Activated T-cell treated with anti-CD3 and anti-CD28 coated beads, Interleukin-2, amount 50 U/mL, for 72 hours (primary cell): ENCODE measurements at places on chromosomes 1 and 21.

- DNase-seq: peak; percentile 74
Observed at GRCh38 chr1:12434174-12434573, 183.8 kb downstream of the DHRS3 start.

DNA sequence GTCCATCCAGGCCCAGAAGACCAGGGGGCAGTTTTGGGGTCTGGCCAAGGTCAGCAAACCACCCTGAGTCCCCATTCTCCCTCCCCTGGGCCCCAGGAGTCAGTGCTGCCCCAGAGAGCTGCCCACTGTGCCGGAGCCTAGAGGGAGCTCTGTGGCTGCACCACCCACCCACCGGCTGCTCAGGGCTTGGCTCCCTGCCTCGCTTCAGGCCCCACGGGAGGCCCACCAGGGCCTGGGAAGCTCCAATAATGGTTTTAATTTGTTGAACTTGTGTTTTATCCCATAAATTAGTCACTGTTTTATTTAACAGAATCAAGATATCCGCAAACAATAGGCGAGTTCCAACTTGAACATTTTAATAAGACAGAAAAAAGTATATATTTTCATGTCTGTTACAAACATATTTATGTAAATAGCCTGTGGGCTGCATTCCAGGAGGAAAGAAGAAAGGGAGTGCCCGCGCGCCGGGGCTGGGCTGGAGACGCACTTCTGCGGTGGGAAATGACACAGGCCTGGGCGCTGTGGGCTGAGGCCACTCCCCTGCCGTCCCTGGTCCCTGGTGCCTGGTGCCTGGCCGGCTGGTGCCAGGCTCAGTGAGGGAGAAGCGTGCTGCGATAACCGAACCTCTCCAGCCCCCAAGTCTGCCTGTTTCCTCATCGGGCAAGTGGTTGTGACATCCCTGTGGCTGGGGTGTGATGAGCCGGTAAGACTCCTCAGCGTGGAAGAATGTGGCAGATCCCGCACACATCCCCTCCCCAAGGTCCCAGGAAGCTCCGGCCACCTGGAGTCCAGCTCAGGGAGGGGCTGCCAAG is 160.5 kb downstream of the PEX14 start:
- no peak for DNase-seq

- DNase-seq: no peak
Observed at GRCh38 chr21:44421901-44422840, 33.1 kb upstream of the LRRC3 start.

DNA sequence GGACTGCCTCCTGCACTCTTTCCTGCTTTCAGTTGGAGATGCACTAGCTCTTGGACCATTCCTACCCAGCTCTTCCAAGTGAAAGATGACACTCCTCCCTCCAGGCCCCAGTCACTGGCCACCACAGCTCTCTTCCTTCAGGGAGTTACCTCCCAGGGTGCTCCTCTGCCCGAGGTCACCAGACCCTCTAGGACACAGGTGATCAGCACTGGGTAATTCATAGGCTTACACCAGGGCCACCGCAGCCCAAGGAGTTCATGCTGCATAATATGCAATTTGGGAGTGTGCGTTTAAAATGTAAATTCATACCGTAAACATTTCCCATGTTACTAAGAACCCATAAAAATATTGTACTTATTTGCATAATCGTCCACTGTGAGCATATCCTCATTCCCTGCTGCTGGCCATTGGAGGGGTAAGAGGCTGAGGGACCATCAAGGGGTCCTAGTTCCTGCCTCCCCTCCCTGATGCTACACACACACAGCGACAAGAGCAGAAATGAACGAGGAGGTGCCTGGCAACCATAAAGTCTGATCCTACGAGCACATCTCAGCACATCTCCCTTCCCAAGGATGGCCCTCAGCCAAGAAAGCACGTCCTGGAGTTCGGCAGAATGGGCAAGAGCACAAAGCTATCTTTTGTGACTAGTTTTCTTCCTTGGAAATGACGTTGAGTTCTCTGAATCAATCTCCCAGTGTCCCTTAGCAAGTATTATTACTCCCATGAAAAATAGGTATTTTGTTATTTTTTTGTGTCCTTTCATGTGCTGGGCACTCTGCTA is 222.9 kb upstream of the RAB4A start:
- DNase-seq: no peak

DNA sequence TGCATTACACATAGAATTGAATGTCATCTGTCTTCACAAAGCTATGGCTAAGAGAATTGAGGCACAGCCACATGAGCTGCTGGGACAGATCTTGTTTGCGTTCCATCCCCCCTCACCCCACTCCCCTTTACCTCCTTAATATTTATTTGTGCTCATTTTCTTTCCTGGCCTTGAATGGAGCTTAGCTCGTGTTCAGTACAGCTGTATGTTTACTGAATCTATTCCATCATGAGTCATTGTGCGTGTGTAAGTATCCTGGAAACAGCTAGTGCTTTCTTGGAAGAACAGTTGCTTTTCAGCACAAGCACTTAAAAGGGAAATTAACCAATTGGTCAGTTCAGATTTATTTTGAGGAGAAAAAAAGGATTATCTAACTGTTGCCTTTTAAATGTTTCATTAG is 14.7 kb downstream of the PROX1 start:
- no peak for DNase-seq

DNA sequence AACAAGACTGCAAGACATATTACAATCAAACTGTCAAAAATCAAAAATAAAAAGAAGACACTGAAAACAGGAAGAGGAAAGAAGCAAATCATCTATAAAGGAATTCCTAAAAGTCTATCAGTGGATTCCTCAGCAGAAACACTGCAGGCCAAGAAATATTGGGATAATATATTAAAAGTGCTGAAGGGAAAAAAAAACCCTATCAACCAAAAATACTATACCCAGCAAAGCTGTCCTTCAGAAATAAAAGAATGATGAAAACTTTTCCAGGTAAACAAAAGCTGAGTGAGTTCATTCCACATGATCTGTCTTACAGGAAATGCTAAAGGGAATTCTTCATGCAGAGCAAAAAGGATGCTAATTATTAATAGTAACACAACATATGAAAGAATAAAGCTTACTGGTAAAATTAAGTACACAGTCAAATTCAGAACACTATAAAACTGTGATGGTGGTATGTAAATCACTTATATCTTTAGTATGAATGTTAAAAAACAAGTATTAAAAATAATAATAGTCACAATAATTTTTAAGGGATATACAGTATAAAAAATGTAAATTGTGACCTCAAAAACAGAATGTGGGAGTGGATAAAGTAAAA is 12.9 kb upstream of the ACP6 start:
- DNase-seq: no peak

DNA sequence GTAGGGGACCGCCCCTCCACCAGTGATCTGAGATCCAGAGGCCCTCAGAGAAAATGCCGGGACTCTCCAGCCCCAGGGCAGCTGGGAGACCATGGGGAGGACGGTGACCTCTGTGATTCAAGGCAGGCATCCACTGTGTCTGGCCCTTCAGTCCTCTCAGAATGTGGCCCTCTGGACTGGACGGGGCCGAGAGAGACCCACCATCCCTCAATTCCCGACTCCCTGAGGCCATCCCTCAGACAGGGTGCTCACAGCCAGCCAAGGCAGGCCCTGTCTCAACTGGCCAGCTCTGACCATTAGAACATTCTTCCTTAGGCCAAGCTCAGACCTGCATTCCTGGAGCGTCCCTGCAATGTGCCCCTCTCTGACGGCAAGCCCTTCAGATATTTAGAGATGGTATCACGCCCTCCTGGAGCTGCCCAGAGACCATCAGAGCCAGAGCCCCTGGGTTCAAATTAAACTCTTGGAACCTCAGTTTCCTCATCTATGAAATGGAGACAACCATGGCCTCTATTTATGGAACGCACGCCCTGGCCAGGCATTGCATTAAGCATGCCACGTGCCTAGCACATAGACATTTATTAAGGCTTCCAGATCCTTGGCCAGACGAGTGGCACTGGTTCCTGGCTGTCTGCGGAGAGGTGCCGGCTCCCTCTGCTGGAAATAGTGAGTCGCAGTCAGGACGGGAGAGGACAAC is 9.6 kb upstream of the EPS8L3 start:
- peak; percentile 71 for DNase-seq

DNA sequence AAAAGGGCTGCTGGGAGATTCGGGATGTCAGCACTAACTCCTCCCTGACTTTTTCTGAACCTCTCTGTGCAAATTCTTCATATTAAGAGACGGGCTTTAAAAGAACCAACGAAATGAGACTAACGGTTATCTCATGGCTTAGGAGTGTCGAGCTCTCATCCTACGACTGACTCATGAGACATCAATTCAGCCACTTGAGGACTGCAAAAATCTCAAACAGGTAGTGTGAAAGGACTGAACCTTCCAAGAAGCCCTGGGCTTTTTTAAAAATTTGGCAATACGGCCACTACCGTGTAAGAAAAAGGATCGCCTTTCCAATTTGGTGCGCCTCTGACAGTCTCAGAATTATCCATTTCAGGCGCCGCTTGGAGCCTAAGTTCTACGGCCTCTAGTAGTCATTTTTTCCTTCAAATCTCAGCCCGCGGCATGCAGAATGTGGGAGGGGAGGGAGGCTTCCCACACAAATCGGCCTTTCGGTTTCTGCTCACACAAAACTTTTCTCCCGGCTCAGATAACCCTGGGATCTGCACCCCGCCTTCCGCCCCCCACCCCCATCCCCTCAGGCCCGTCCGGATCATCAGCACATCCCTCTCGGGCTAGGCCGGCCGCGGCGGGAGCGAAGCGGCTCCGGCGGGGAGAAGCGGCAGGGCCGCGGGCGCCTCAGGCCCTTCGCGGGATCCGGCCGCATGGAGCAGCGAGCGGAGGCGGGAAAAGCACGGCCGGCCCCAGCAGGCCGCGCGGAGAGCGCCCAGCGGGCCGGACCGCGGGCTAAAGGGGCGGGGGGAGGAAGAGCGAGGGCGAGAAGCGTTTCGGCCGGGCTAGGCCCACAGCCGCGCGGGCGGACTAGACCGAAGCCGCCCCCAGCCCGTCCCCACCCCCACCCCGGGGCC is 618 bp downstream of the HNRNPR start:
- DNase-seq: peak; percentile 67

DNA sequence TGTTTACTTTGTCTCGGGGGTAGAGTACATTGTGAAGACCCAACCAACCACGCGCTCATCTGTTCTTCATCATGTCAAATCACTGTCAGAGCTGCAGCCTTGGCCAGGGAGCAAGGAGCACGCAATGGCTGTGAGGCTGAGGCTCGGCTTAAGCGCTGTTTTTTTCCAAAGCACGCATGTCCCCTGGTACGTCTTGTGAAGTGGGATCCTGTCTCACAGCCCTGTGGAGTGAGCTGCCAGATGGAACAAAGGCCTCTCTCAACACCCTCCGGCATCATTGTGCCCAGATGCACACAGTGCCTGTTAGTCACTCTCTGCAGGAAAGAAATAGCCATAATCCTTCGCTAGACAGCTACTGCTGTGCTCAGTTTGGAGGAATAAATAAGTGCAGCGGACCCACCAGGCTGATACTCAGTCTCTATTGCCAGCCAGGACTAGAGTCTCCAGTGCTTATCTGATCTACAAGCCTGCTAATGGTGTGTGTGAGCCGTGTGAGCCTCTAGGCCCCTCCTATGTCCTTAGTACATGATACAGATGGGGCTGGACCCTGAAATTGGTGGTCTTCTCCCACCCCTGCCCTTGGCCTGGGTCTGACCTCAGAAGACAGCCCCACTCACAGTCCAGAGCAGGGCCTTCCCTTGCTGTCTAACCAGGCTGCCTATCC is 91.3 kb upstream of the COA6 start:
- DNase-seq: no peak

GRCh38 chr1:164233149-164233548 is 325.8 kb upstream of the PBX1 start:
- no peak for DNase-seq

DNA sequence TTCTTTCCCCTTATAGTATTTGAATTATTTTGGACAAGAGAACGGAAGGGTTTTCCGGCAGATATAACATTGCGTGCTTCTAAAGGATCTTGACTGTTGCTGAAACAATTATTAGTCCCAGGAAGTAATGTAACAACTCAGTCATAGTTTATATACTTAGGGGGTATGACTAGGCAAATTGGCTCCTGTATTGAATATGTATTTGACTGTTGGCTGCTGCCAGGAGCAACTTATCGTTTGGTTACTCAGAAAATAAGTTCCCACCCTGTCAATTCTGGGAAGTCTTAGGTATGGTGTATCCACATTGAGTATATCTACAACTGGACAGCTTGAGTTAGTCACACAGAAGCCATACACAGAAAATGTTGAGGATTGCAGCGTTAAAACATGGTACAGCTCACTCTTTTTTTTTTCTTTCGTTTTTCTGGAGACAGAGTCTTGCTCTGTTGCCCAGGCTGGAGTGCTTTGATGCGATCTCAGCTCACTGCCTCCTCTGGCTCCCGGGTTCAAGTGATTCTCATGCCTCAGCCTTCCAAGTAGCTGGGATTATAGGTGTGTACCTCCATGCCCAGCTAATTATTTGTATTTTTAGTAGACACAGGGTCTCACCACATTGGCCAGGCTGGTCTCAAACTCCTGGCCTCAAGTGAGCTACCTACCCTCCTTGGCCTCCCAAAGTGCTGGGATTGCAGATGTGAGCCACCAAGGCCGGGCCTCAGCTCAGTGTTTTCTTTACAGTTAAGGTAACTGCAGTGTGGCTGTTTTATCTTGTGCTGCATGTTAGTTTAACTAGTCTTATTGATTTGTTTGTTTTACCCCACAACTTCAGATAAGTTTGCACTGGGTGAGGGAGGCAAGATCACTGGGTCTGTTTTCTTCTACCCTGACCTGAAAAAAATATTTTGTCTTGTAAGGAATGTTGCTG is 10.2 kb downstream of the SMAP2 start:
- no peak for DNase-seq

GRCh38 chr21:29033301-29033700 is 8.8 kb downstream of the USP16 start:
- no peak for DNase-seq

GRCh38 chr1:7680207-7680954 is 90.7 kb upstream of the VAMP3 start:
- peak; percentile 25 for DNase-seq

- no peak for DNase-seq
Observed at GRCh38 chr1:222579316-222579715, 10.4 kb downstream of the TAF1A start.

GRCh38 chr1:1345384-1345783 is 3.8 kb downstream of the DVL1 start:
- DNase-seq: no peak

- peak; percentile 16 for DNase-seq
Observed at GRCh38 chr1:19398309-19398760, 86.2 kb downstream of the SLC66A1 start.

DNA sequence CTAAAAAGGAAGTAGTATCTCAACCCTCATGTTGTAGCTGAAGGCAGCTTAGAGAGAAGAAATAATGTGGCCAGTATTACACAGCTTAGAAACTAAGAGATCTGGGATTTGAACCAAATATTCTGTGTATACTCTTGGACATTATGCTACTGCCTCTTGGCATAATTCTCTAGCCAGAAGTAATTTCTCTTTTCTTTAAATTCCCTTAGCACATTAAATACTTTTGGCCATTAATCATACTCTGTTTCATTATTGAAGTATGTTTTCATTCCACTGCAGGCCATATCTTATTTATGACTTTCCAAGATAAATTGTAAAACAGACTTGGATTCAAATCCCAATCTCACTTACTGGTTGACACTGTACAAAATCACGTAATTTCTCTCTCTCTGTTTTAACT is 181.3 kb upstream of the SPAG17 start:
- no peak for DNase-seq

- DNase-seq: no peak
Observed at GRCh38 chr1:16015960-16016901, 1.6 kb downstream of the HSPB7 start.

GRCh38 chr1:17274186-17275170 is 25.6 kb downstream of the PADI3 start:
- DNase-seq: peak; percentile 52

GRCh38 chr1:8024329-8024728 is 1.8 kb downstream of the ERRFI1 start:
- DNase-seq: no peak
